ENCODE measurements at places on chromosomes 3 and 15. TPM values are rescaled to one million over a fixed set of nuclear protein-coding genes. Genes with fewer than 3 reads are reported as not detected.

- no peak for DNase-seq
- H3K4me1 ChIP-seq = no peaks in the 10 kb centered on the region
- H3K27ac ChIP-seq = no peak overlapping the region
- no peaks in the 10 kb centered on the region for H3K27me3 ChIP-seq
- H3K4me3 ChIP-seq = no peak overlapping the region
Observed at GRCh38 chr3:110494728-110495127, 576.9 kb upstream of the NECTIN3 start.

- no peaks in the 10 kb centered on the region for H3K27me3 ChIP-seq
- H3K4me3 ChIP-seq = no peak overlapping the region
- no peak overlapping the region for H3K27ac ChIP-seq
- no peaks in the 10 kb centered on the region for H3K36me3 ChIP-seq
- DNase-seq = no peak
Observed at GRCh38 chr15:75606711-75607699, 18.5 kb downstream of the SNUPN start.

- H3K27ac ChIP-seq = no peak overlapping the region
- no peak overlapping the region for H3K4me3 ChIP-seq
- DNase-seq = no peak
- no peaks in the 10 kb centered on the region for H3K4me1 ChIP-seq
- no peaks in the 10 kb centered on the region for H3K27me3 ChIP-seq
Observed at GRCh38 chr3:15657016-15657415, 55.5 kb downstream of the BTD start.

- H3K4me3 ChIP-seq = no peak overlapping the region
- no peaks in the 10 kb centered on the region for H3K36me3 ChIP-seq
- no peaks in the 10 kb centered on the region for H3K27me3 ChIP-seq
Observed at GRCh38 chr3:113310960-113311359, 99.6 kb downstream of the BOC start.

DNA sequence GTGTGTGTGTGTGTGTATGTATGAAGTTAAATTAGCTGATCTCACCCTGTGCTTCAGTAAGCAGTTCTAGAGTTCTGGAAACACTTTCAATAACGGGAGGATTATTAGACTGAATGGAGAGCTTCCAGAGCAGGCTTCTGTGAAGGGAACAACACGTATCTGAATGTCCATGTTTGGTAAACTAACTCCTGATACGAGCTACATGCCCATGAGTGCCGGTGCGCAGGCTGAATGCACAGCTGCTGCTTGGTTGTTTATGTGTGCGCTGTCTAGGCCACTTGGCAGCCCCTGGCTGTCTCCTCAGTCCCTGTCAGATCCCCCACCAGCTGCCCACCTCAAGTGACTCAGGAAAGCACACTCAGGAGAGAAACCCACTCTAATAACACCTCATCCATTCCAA is 137.0 kb downstream of the EPHB1 start:
- H3K36me3 ChIP-seq = no peaks in the 10 kb centered on the region
- no peaks in the 10 kb centered on the region for H3K4me1 ChIP-seq
- no peaks in the 10 kb centered on the region for H3K27me3 ChIP-seq

DNA sequence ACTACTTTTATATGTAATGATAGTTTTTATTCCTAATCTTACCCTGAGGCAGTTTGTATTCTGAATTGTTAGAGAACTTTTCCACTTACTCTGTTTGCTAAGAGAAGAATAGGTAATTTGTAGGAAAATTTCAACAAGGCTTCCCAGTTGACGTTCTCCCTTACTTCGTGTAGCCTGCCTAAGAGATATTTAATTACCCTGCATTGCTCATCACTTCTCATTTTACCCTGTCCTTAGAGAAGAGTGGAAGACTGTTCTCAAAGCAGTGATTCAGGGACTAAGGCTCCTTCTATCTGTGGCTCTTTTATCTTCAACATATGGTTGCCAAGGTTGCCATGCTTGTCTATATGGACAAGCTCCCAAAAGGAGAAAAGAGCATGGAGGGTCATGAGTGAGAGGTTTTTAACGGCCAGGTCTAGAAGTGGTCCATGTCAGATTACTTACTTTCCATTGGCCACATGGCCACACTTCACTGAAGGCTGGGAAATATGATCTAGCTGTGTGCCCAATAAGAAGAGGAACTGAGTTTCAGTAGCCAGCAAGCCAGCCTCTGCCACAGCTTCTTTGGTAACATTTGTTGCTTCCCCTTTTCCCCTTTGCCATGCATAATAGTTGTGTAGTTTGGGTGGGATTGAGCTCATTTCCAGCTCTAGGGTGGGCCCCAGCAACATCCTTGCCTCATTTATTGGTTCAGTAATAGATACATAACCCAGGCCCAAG is 22.1 kb downstream of the PDE8A start:
- H3K4me1 ChIP-seq = peaks cover 32% of the 10 kb centered on the region
- no peaks in the 10 kb centered on the region for H3K36me3 ChIP-seq
- H3K27me3 ChIP-seq = no peaks in the 10 kb centered on the region
- no peak overlapping the region for H3K27ac ChIP-seq
- no peak overlapping the region for H3K4me3 ChIP-seq
- DNase-seq = no peak

DNA sequence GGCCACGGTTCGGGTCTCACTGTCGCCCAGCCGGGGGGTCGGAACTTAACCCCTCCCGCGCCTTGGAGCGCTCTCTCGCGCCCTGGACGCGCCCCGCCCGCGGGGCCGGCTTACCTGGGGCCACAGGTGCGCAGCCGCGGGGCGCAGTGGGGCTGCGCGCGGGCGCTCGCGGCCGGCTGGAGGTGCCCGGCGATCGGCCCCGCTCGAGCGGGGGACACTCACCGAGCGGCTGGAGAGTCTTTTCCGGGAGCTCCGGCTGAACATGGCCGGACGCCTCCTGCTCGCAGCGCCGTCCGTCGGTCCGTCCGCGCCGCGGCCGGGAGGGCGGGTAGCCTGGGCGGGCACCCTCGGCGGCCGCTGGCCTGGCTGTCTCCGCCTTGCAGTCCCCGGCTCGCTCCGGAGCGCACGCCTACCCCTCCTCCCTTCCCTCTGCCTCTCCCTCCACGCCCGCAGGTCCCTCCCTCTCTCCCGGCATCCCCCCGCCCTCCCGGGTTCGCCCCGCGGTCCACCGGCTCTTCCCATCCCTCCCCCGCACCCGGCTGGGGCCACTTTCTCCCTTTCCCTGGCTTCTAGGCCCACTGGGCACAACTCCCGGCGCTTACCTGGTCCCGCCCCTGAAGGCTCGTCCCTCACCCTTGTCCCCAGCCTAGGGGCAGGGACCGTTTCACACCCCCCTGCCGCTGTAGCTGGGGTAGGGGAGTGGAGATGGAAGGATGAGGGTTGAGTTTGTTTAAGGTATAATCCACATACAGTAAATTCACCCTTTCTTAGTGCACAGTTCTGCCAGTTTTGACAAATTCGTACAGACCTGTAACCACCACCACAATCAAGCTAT is 220.1 kb upstream of the PRICKLE2 start:
- H3K36me3 ChIP-seq = no peaks in the 10 kb centered on the region
- H3K27me3 ChIP-seq = no peaks in the 10 kb centered on the region
- DNase-seq = peak; percentile 61
- H3K27ac ChIP-seq = no peak overlapping the region
- H3K4me3 ChIP-seq = peak overlapping the region; percentile 38

The ANKUB1 gene
- not detected for total RNA-seq

- no peaks in the 10 kb centered on the region for H3K36me3 ChIP-seq
- no peak overlapping the region for H3K4me3 ChIP-seq
- H3K4me1 ChIP-seq = no peaks in the 10 kb centered on the region
- DNase-seq = no peak
Observed at GRCh38 chr3:127014536-127015281, 31.8 kb downstream of the PLXNA1 start.

DNA sequence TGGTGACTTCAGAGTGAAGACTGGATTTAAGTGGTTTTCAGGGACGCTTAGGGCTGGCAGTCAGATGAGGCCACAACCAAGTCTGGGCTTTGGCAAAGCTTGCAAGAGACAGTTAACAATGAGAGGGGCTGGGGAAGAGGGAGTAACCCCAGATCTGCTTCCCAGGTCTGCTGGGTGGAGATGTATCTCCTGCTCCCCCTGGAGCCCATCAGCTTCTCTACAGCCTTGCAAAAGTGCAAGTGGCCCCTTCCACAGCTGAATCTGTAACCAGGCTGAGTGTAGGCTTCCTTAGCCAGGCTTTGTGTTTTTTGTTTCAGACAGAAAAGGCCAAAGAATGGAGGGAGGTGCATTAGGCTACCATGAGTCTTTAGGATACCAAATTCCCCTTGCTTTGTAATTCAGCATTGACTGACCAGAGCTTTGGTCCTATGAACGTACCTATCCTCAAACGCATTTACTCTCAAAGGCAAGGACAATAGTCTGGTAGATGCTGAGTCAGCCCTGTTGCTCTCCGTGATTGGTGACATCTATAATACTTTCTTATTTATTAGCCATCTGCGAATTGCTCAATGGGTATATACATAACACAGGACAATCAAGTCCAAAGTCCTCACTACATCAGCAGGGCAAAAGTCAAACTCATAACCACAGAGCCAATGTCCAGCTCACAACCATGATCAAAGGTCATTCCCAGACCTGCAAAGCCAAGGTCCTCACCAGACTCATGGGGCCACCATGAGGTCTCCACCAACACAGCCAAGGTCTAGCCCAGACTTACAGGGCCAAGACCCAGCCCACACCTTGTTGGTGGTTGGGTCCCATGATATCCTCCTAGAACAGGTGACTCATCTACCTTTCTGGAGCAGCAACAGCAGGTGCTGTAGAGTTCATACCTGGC is 17.1 kb downstream of the CCDC13 start:
- no peaks in the 10 kb centered on the region for H3K36me3 ChIP-seq
- no peaks in the 10 kb centered on the region for H3K27me3 ChIP-seq
- no peak overlapping the region for H3K27ac ChIP-seq
- DNase-seq = no peak

- DNase-seq = no peak
- H3K27me3 ChIP-seq = no peaks in the 10 kb centered on the region
- H3K4me3 ChIP-seq = no peak overlapping the region
- H3K36me3 ChIP-seq = no peaks in the 10 kb centered on the region
- no peak overlapping the region for H3K27ac ChIP-seq
- no peaks in the 10 kb centered on the region for H3K4me1 ChIP-seq
Observed at GRCh38 chr15:82830427-82831173, 21.2 kb downstream of the WHAMM start.

The MOBP gene
- 0.24 TPM for total RNA-seq

DNA sequence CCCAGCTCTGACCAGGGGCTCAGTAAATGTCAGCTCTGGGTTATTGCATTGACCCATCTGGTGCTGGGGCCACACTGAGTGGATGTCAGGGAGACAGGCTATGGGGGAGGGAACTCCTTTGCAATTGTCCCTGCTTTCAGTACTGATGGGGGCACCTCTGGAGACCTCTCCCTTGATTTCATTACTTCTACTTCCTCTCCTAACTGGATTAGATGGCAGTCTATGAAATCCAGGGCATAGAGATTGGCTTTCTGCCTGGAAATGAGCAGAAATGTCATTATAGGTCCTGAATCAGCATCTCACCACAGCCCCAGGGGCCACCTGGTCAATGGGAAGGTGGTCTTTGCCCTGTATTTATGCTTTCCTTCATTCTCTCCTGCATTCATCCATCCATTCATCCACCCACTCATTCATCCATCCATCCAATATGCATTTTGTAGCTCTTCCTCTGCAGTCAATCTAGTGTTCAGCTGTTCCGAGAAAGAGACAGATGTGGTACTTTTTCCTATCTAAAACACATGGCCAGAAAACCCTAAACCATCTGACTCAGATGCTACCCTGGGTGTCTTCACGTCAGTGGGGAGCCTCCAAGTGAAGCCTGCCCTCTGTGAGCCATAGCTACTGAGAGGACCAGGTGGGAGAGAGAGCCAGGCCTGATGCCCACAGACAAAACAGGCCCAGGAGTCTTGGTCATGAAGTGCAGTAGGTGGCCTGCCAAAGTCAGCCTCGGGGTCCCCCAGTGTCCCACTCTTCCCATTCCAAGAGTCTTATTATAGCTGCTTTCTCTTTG is 57.1 kb downstream of the CCDC33 start:
- H3K4me1 ChIP-seq = no peaks in the 10 kb centered on the region
- no peaks in the 10 kb centered on the region for H3K27me3 ChIP-seq
- no peak overlapping the region for H3K27ac ChIP-seq
- no peaks in the 10 kb centered on the region for H3K36me3 ChIP-seq
- H3K4me3 ChIP-seq = no peak overlapping the region

- no peak overlapping the region for H3K4me3 ChIP-seq
- H3K4me1 ChIP-seq = no peaks in the 10 kb centered on the region
- H3K27ac ChIP-seq = no peak overlapping the region
- DNase-seq = no peak
Observed at GRCh38 chr3:24136624-24137310, 191.7 kb downstream of the NR1D2 start.

The CD86 gene
- 2.1 TPM for total RNA-seq

DNA sequence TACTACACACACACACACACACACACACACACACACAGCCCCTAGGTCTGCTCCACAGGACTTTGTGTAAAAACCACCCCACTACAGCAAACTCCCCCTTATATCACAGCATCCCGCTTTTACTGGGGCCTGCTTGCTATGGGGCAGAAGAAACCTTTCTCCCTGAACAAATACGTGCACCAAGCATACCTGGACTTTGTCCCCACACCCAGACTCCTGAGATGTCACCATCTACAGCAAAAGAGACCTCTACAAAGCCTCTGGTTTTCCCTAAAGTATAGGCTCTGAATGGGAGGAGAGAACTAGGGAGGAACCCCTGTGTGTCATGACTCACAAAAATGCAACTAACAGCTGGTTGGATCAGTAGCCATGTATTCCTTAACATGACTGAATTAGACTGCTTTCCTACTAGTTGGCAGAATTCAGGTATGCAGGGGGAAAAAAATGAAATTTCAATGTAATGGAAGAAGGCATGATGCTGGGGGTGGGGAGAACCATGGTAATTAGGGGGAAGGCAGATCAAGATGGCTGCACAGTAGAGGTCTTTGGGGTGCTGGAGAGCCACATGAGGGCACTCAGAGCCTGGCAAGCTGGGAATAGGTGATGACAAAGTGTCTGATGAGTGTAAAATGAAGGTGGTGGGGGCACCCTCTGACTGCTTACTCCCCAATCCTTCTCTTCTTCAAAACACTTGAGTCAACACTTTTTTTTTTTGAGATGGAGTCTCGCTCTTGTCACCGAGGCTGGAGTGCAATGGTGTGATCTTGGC is 45.9 kb downstream of the DAPK2 start:
- H3K27ac ChIP-seq = no peak overlapping the region
- H3K4me3 ChIP-seq = no peak overlapping the region
- no peaks in the 10 kb centered on the region for H3K27me3 ChIP-seq
- H3K36me3 ChIP-seq = no peaks in the 10 kb centered on the region
- peaks cover 8% of the 10 kb centered on the region for H3K4me1 ChIP-seq
- no peak for DNase-seq

GRCh38 chr15:73424506-73424905 is 18.5 kb upstream of the REC114 start:
- no peak overlapping the region for H3K4me3 ChIP-seq
- H3K4me1 ChIP-seq = no peaks in the 10 kb centered on the region
- no peak overlapping the region for H3K27ac ChIP-seq
- no peaks in the 10 kb centered on the region for H3K36me3 ChIP-seq
- no peaks in the 10 kb centered on the region for H3K27me3 ChIP-seq
- no peak for DNase-seq

- peaks cover 3% of the 10 kb centered on the region for H3K4me1 ChIP-seq
- H3K27me3 ChIP-seq = no peaks in the 10 kb centered on the region
- no peak overlapping the region for H3K4me3 ChIP-seq
Observed at GRCh38 chr15:91988655-91989054, 135.1 kb downstream of the SLCO3A1 start.

All from ovary (tissue), 10 donors.